ENCODE measurements at places on chromosomes 5 and 9.

DNA sequence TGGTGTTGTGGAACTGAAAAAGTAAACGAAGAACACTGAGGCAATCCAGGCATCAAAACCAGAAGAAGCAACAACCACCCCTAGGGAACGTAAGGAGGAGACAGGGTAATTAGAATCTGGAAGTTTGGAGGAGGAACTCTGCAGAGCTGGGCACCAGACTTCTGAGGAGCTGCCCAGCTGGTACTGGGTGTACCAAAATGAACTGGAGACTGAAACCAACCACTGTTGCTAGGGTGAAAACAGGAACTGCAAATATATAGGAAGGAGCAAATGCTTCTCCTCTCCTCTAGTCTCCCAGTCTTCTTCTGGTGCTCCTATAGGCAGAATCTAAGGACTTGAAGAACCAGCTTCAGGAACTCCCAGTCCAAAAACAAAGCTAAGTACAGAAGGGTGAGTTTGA, 189.8 kb downstream of the ELAVL2 start:
- no peak for DNase-seq

DNA sequence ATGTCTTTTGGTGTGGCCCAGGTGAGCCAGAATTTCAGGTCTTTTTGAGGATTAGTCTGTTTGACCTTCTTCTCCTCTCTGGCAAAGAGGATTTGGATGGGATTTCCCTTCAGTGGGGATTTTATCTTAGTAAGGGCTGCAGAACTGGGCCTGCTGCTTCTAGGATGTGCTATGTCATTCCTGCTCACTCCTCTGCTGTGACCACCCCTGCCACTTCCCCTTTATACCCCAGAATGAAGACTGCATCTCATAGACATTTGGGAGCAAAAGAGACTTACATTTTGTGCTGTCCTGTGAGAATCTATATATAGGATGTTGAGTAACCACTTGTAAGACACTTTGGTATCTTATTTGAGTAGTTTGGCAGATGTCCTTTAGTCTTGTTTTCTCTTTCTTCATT, 76.2 kb downstream of the ARHGAP26 start:
- DNase-seq, result no peak

- no peak for DNase-seq
These were observed at the start of gene NTMT1 for GRCh38 chr9:129626079-129626624. Gene NTMT1, plus strand, starts transcription at chr9:129626163. Its CDS starts 6,541 bp downstream, at chr9:129632704.

- no peak for DNase-seq
These were observed 7.6 kb downstream of the HACD4 start for GRCh38 chr9:21023861-21024260.

- DNase-seq, result no peak
These were observed 51.1 kb upstream of the TBC1D2 start for GRCh38 chr9:98306384-98307145.

DNA sequence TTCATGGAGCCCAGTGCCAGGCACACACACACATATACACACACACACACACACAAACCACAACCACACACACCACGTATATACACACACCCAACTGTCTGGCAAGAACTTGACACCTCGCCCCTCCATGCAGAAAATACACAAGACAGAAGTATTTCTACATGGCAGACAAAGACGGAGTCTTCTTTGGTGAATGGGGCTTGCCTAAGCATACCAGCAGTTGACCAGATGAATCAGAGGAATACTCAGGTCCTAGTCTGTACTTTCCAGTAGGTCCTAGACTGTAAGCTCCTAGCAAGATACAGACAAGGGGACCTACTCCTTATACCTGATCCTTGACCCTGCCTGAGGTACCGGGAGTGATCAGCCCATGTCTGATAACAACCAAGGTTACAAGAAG, 60.1 kb downstream of the SIL1 start:
- no peak for DNase-seq

GRCh38 chr9:114395334-114395617, 7.5 kb upstream of the AKNA start:
- DNase-seq, result no peak

- no peak for DNase-seq
These were observed 63.3 kb downstream of the RGS3 start for GRCh38 chr9:113526841-113527240.

DNA sequence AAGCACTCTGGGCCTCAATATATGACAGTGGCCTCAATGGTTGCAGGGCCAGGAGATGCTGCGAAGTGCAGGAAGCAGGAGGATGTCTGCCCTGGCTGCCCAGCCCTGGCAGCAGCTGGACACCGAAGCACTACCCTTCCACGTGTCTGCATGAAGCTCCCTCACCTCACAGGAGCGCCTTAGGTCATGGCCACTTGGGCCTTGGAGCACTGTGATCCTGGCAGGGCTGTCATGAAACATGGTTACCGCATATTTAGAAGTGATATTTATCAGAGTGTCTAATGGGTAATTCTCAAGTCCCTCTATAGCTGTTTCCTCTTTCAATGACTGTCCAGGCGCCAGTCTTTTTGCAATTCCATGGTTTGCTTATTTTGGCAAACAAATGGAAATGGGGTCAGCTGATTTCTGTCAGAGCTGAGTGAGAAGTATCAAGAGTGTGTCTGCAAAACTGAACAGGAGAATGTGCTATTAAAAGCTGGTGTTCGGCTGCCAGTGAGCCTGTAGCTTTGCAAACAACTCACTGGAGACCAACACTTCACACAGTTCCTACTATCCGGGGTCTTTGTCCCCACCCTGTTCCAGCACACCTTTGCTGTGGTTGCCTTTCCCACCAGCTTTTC, 285.9 kb downstream of the KIF4B start:
- no peak for DNase-seq

DNA sequence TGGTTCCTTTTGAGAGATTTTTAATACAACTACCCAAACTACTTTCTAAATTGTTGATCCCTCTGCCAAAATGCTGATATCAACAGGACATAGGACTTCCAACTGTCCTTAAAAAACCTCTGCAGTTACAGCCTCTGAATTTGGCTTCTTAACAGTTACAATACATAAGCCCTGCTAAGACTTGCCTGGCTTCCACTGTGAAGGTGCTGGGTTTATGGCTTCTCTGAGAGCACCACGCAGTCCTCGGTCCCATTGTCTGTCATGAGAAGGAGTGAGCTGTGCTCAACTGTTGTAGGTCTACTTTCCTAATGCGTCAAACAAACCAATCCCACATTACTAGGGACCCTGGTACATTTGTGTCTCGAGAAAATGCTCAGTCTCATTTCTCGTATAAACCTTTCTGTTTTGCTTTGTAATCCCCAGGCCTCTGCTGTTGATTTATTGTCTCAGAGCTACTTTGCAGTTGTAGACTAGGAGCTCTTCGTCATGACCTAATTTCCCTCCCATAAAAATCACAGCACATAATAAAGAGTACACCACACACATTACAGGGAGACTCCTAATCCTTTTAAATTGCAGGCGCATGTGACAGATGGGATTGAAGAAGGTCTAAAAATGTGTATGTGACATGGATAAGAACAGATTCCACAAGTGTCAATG, 274.9 kb downstream of the NR3C1 start:
- DNase-seq, result no peak

GRCh38 chr5:107889387-107889786, 218.7 kb upstream of the EFNA5 start:
- DNase-seq, result no peak

GRCh38 chr9:120659676-120660075, 54.6 kb downstream of the MEGF9 start:
- DNase-seq, result no peak

DNA sequence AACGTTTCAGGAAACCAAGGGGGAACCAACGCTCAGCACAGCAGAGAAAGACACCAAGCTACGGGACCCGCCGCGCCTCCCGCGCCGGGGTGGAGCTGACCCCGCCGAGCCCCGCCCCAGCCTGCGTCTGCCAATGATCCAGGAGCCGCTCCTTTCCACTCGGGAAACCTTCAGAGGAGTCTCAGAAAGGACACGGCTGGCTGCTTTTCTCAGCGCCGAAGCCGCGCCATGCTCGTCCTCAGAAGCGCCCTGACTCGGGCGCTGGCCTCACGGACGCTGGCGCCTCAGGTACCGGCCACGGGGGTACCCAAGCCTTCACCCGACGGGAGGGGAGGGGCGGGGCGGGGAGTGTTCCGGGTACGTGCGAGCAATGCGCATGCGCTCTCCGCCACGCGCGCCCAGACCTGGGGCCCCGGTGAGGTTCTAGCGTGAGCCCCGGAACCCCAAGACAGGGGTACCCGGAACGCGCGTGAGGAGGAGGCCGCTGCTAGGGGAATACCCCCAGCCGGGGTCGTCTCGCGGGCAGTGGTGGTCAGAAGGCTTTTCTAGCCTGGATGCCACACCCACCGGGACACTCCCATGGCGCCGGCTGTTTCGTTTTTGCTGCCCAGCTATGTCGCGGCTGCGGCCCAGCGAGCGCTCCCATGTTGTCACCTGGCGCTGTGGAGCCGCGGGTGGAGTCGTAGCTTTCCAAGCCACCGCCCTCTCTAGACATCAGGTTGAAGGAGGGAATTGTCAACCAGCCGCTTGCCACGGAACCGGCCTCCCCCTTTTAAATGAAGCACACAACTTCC, at the start of gene NIPSNAP3A:
Gene NIPSNAP3A (plus strand): TSS at position 119 of the 794 bp plus-strand sequence. CDS start 110 bp downstream, at position 229.
- DNase-seq, result no peak

GRCh38 chr5:180820788-180821321, 18.2 kb upstream of the MGAT1 start:
- no peak for DNase-seq

- no peak for DNase-seq
These were observed 304.2 kb downstream of the ENC1 start for GRCh38 chr5:74336297-74336696.

GRCh38 chr5:17680737-17681136, 46.5 kb downstream of the TAF11L14 start:
- no peak for DNase-seq

GRCh38 chr9:88425538-88425950, 37.3 kb downstream of the SPIN1 start:
- no peak for DNase-seq

DNA sequence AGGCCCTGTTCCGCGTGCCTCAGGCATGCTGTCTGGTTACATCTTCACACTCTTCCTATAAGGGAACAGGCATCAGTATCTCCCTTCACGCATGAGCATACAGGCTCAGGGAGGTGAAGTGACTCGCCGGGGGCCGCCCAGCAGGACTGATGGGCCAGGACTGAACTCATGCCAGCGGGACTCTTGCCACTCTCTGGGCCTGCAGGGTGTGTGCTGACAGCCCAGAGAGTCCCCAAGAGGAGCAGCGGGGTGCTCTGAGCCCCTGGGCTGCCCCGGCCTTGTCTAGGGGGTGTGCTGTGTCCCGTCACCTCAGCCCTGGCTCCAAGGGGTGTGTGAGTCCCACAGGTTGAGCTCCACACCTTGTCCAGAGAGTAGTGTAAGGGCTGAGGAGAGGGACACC, 9.9 kb downstream of the KCNT1 start:
- DNase-seq, result no peak

GRCh38 chr5:126143622-126144021, 279.6 kb upstream of the GRAMD2B start:
- no peak for DNase-seq

DNA sequence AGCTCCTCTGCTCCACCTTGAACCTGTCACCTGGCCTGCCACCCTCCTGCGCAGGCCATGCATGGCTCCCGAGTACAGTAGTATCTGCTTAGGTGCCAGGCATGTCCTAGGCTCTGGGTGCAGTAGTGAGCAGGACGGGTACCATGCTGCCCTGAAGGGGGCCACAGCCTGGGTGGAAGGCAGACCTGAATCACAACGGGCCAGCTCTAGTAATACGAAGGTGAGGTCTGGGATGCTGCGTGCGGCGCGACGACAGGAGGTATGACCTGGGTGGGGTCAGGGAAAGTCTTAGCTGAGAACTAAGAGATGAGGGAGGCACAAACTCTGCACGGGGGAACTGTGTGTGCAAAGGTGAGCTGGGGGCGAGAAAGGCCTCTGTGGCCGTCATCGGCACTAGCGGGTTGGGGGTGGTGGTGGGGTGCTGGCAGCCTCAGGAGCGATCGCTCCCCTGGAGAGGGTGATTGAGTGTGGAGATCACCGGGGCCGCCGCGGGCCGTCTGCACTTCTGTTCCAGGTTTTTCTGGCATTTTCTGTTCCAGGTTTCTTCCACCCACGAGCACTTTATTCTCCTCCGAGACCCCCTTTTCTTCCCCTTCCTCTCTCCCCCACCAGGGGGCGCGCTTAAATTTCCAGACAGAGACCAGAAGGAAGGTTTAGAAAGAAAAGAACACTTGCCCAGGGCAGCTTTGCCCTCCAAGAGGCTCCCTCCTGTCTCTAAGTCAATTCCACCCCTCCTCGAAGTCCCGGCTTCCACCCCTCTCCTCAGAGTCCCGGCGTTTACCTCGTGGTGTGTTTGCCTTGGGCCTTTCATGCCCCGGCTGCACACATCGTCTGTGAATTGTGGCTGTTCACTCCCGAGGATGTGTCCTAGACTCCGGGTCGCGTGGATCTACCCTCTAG, 15.1 kb downstream of the PDLIM4 start:
- DNase-seq, result no peak

GRCh38 chr9:2957656-2958200, 113.8 kb upstream of the PUM3 start:
- DNase-seq, result no peak

GRCh38 chr5:54738118-54738972, 220.8 kb downstream of the SNX18 start:
- DNase-seq, result no peak

GRCh38 chr5:31581498-31582099, 49.5 kb downstream of the C5orf22 start:
- no peak for DNase-seq

GRCh38 chr9:131960851-131961495, 118.7 kb downstream of the MED27 start:
- no peak for DNase-seq

DNA sequence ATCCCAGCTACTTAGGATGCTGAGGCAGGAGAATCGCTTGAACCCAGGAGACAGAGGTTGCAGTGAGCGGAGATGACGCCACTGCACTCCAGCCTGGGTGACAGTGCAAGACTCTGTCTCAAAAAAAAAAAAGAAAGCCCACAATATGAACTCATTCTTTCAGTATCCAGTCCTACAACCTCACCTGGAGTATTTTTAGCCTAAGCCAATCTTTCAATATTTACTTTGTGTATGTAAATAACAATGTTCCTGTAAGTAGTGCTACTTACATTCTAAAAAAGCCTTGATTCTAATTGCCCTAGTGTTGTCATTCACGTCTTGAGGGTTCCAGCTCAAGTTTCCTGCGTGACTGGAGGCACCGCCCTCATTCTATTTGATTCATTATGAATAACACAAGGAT, 62.0 kb downstream of the BHMT start:
- no peak for DNase-seq

DNA sequence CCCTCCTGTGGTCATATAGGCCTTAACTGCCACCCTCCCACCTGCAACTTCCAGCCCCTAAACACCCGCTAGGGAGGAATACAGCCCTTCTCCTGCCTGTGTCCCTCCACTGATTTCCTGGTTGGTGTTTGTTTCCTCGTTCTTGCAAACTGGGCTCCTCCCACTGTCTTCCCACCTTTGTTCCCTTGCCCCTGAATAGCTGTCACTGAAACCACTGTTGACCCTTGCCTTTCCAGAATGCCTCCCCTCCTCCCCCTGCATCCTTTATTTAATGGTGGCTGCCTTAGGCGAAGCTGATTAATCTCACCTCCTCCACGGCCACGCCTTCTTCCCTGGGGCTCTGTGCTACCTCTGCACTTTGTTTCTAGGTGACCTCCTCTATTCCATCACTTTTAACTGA, 626.7 kb downstream of the BNC2 start:
- DNase-seq, result no peak

All from thoracic aorta (tissue), 2 donors.